ENCODE measurements at places on chromosomes 7 and 10. TPM values are rescaled to one million over a fixed set of nuclear protein-coding genes. Genes with fewer than 3 reads are reported as not detected.

FEZF1 gene
- not detected for total RNA-seq

PVRIG gene
- 0.80 TPM for total RNA-seq

HOXA3 gene
- 12.0 TPM for total RNA-seq

CALML5 gene
- not detected for total RNA-seq

THAP5 gene
- 14.1 TPM for total RNA-seq

TEX36 gene
- total RNA-seq = not detected

BNIP3 gene
- total RNA-seq = 40.1 TPM

TLX1 gene
- total RNA-seq = not detected

ADARB2 gene
- total RNA-seq = not detected

HECW1 gene
- not detected for total RNA-seq

CTNNA3 gene
- total RNA-seq = not detected

CARD11 gene
- total RNA-seq = 41.8 TPM

NT5C3A gene
- total RNA-seq = 22.0 TPM

EXOC6 gene
- total RNA-seq = 108 TPM

PLAC9 gene
- 1.7 TPM for total RNA-seq

ZNF804B gene
- total RNA-seq = not detected

SEMA3E gene
- not detected for total RNA-seq

HABP2 gene
- total RNA-seq = not detected

CNOT4 gene
- total RNA-seq = 20.9 TPM
